ENCODE measurements at places on chromosomes 13 and 19.

- DNase-seq: no peak
Measured at GRCh38 chr13:51067706-51068105, 43.4 kb downstream of the C13orf42 start.

GRCh38 chr19:925526-926322 lies at the start of gene ARID3A:
ARID3A (plus strand) TSS chr19:926035; CDS start chr19:929529, 3,494 bp downstream.
- DNase-seq: peak; percentile 72

DNA sequence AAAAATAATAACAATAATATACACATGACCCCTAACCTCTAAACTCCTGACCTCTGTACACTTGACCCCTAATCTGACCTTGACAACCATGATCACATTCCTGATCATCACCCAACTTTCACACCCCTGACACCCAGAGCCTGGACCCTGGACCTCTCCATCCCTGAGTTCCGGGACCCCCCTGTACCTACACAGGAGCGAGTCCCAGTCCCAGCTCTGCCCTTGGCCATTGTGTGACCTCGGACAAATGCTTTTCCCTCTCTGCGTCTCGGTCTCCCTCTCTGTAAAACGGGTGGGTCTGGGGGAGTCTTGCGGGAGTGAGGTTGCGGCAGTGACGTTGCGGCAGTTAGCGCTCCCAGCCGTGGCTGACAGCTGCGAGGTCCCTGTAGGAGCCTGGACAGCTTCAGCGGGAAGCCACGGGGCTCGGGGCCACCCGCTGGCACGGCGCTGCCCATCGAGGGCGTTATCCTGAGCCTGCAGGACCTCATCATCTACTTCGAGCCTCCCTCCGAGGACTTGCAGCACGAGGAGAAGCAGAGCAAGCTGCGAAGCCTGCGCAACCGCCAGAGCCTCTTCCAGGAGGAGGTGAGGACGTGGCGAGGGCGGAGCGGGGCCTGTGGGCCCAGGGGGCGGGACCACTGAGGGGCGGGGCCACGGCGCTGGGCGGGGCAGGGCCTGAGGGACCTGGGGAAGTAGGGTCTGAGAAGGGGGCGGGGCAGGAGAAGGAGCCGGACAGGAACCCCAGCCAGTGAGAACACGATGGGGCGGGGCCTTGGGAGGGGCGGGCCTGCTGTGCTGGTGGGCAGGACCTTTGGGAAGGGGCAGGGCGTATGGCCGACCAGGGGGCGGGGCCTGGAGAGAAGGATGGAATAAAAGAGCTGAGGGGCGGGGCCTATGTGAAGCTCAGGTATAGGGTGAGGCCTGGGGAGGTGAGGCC lies 19.2 kb downstream of the RYR1 start:
- DNase-seq: no peak

- DNase-seq: no peak
Measured at GRCh38 chr13:74090869-74091605, 43.2 kb downstream of the KLF12 start.

GRCh38 chr13:108911807-108912206 lies 282.4 kb downstream of the MYO16 start:
- DNase-seq: no peak

DNA sequence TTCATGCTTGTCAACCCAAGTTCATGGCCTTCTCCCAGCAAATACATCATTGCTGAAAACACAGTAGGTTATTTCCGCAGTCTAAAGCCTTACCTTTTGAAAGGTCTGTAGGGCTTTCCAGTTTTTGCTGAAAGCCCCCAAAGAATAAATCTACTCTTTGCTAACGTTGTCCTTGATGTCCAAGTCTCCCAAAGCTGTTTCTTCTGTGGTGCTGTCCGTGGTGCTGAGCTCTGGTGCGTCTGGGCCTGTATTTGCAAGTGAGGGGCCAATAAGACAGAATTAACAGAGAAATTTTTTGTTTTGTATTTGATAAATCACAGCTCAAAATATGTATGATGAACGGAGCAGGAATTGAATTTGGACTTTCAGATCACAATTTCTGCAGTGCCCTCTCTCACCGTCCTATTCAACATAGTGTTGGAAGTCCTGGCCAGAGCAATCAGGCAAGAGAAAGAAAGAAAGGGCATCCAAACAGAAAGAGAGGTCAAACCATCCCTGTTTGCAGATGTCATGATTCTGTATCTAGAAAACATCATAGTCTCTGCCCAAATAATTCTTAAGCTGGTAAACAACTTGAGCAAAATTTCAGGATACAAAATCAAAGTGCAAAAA lies 9.8 kb upstream of the LGALS16 start:
- no peak for DNase-seq

DNA sequence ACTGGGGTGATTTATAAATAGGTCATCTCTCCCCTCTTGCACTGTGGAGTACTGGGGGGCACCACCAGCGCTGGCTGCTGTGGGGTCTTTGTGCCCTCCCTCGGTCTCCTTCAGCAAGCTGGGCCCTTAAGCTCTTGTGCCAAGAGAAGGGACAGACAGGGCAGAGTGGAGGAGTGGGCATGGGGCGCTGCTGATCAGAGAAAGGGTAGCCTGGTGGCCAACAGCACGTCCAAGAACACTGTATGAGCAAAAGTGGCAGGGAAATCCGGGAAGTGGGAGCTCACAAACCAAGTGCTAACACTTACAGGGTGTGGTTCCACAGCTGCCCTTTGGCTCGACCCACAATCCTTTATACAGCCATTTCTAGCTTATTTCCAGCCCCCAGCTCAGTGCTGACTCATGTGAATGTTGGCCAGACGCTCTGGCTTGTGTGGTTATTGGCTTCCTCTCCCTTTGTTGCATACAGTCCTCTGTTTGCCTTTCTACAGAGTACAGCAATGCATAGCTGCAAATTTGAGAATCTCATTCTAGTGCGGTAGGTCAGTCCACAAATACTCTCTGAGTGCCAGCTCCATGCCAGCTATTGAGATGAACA lies 298.8 kb downstream of the SHISA2 start:
- DNase-seq: no peak

GRCh38 chr13:107803822-107804495 lies 411.4 kb downstream of the LIG4 start:
- no peak for DNase-seq

GRCh38 chr19:50492303-50493052 lies 15.8 kb upstream of the GARIN5A start:
- no peak for DNase-seq

DNA sequence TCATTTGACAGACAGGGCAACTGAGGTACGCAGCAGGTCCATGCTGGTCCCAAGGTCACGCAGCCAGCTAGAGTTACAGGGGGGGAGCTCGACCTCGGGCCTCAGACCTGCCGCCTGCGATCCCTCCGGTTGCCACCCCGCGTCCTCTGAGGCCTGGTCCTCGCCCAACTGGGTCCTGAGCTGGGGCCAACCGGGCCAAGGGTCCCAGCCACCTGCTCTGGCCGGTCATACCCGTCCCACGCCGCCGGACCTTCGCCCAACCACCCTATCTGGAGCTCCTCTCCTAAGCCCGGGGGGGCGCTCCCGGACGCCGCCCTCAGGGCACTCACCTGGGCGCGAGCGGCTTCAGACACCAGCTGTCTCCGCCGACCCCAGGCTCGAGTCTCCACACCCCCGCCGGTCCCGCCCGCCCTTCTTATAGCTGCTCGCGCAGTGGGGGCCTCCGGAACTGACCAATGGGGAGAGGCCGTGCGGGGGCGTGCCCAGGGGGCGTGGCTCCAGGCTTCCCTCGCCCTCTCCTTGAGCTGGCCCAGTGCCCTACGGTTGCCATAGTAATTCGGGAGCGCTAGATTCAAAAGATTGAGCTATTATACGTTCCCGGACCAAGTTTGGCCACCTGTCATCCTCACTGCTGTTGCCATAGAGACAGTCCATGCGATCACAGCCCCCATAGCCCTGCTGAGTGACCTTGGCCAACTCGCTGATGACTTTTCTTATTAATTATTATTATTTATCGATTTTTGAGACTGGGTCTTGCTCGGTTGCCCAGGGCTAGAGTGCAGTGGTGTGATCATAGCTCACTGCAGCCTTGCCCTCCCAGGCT lies at the start of gene PLIN5:
PLIN5 (minus strand) TSS at position 389 of the 823 bp plus-strand sequence. CDS start 1,150 bp downstream, outside the sequence.
- peak; percentile 87 for DNase-seq

- DNase-seq: peak; percentile 68
Measured at GRCh38 chr13:48975101-48975855, 434 bp upstream of the FNDC3A start.

GRCh38 chr13:68185444-68186141 lies 955.5 kb upstream of the PCDH9 start:
- no peak for DNase-seq

DNA sequence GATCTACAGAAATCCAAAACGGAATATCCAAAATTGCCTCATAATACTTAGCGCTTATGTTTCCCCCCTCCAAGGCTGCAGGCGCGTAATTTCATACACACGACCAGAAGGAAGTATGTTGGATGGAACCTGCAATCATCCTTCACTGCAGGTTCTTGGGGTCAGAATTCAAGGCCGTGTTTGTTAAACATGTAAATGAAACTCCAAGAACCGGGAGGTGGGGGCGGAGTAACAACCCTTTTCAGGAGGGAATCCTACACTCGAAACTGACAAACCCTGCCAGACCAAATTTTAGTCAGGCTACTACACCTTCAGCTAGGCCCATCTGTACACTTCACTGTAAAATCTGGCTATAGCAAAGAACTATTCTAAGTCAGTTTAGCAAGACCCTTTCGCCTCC lies 1.3 kb downstream of the ZNF607 start:
- DNase-seq: no peak

DNA sequence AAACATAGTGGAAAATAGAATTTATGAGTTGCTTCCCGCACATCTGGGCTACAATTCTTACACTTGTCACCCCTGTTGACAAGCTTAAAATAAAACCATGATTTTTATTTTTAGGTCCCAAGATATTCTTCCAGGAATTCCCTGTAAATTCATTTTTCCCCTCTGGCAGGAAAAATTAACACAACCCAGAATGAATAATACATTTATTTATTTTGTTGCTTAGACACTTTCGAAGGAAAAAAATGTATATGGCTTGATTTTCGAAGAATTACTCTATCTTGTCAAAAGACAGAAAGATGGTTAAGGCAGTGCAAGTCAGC lies 74.4 kb downstream of the LHFPL6 start:
- DNase-seq: no peak

DNA sequence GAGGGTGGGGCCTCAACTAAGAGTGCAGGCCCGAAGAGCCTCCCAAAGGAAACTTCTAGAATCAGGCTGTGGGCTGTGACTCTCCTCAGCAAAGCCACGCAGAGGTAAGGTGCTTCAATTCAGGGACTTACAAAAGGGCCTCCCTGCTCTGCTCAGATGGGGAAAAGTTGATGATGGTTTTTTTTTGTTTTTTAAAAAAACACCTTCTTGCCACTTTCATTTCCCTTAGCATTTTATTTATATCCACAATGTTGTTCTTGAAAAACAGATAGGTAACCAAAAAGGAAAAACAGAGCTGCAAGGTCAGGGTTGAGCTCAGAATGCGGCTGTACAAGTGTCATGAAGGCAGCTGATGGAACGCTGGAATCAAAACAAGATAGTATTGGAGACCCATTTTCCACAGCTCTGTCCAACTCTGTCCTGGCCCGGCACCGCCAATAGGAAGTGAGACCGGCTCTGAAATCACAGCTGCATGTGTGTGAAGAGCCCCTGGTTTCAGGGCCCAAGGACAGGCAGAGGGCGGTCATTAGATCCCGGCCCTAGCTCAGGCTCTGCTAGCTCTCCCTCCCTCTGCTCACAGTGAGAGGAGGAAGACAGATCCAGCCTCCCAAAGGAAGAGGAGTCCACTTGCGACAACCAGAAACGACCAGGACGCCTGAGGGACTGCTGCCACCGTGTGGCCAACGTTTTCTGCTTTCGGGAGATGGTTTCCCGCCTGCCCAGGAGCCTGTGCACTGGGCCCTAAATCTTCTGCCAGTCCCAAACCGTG lies 58.3 kb downstream of the KLF2 start:
- no peak for DNase-seq

All from DMS79 treated with DMSO at 0.1 percent for 48 hours (cell line).